ENCODE measurements at places on chromosomes 1 and 21.

- no peak for DNase-seq
Measured at GRCh38 chr21:28110716-28111115, 882.0 kb downstream of the LTN1 start.

DNA sequence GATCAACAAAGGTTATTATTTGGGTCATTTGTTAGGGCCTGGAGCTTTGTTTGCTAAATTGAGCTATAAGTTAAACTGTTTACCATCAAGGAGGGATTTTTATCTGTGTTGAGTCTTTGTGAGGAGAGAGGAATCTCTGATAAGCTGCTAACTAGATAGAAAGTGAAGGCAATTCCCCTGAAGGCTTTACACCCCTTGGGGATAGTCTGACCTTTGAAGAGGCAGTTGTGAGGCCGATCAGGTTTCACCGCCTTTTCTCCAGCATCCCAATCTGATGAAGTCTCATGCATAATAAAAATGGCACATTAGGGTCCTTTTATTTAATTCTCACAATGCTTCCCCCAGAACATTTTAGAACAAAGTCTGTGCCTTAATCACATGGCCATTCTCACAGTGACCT, 21.8 kb downstream of the C1orf21 start:
- no peak for DNase-seq

DNA sequence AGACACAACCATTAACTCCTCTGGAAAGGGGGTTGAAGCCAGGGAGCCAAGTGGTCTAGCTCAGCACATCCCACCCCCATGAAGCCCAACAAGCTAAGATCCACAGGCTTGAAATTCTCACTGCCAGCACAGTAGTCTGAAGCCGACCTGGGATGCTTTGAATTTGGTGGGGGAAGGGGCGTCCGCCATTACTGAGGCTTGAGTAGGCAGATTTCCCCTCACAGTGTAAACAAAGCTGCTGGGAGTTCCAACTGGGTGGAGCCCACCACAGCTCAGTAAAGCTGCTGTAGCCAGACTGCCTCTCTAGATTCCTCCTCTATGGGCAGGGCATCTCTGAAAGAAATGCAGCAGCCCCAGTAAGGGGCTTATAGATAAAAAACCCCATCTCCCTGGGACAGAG, 193.5 kb downstream of the GPATCH2 start:
- no peak for DNase-seq

- DNase-seq = no peak
Measured at GRCh38 chr1:184424157-184424556, 37.3 kb downstream of the C1orf21 start.

DNA sequence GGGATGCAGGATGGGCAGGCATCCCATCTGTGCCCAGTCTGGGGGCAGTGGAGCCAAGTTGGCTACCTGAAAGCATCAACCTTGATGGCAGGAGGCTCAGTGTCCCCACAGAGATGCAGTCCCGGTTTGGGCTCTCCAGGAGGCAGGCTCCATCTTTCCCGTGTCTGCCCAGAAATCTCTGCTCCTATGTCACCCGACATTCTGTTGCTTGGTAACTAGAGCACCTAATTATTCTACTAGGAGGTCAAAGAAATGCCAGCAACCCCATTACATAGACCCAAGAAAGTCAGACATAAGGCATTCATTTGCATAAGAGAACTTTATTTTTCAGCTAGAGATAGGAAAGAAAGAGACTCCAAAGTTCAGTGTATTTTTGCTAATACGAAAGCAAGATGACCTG, 100.3 kb upstream of the BACE2 start:
- DNase-seq = no peak

GRCh38 chr1:230578616-230579015, 63.7 kb upstream of the COG2 start:
- no peak for DNase-seq
